ENCODE measurements at places on chromosomes 3 and 15.
A peak's percentile ranks its signal among the peaks of the same experiment; 100 is the strongest.

- no peak for DNase-seq
These were observed 6.9 kb downstream of the NUDT16 start for GRCh38 chr3:131388490-131388799.

DNA sequence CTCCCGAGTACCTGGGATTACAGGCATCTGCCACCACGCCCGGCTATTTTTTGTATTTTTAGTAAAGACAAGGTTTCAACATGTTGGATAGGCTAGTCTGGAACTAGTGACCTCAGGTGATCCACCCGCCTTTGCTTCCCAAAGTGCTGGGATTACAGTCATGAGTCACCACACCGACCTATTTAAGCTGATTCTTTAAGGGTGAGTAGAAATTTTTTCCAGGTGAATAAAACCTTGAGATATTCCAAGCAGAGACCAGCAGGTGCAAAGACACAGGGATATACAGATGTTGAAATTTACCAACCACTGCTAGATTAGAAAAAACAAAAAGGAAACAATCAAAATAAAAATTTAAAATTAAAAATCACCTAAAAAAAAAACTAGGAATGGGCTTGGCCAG is 74.4 kb upstream of the CHRNB4 start:
- no peak for DNase-seq

DNA sequence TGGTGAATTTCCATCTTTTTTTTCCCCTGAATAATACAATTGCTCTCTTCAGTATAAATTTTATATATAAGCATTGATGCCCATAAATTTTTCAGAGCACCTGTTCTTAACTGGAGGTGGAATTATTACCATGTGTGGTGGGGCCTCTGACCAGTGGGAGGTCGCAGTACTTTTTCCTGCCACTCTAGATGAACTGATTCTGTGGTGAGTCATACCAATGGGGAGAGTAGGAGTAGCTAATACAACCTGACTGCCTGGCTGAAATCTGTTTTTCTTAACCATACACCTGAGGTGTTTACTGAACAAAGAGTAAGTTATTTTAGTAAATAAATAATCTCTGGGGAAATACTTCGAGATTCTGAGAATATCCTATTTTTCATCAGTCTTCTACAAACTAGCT is 67.2 kb downstream of the UNC13C start:
- DNase-seq = no peak

DNA sequence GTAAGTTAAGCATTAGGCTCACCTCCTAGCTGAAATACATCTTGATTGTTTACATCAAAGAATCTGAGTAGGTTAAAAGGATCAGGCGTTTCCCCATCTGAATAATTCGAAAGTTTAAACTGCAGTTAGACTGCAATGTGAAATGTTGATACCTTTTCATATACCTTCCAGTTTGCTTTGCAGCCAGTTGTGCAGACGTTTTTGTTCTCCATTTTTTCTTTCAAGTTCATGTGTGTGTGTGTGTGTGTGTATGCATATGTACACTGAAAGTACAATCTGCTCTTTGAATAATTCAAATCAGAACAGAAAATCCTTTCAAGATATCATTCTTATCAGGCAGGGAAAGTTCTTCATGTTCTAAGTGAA is 2.9 kb downstream of the ITPR1 start:
- DNase-seq = no peak

DNA sequence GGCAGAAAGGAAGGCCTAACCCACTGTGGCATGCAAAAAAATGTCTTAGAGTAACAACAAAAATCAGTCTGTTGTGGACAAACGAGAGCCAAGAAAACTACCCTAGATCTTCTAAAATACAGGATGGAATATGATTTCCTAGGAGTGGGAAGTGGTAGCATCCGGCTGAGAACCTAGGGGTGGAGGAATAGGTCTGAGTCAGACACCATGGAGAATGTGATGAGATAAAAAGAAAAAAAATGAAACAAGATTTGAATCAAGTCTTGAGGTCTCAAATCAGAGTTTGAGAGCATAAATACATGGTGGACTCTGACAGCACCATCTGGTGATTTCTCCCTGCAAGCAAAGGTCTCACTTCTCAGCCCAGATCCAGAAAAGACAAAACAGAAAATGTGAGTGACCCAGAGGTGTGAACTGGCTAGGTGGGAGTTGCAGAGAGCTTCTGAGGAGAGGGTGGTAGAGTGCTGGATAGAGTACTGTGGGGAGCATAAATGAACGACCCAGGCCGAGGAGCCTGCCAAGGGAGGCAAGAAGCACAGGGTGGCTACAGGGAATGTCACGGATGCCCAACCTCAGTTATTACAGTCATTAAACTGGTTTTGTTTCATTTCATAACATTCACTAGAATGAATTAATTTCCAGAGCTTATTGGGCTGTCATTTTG is 27.6 kb upstream of the VEPH1 start:
- no peak for DNase-seq

DNA sequence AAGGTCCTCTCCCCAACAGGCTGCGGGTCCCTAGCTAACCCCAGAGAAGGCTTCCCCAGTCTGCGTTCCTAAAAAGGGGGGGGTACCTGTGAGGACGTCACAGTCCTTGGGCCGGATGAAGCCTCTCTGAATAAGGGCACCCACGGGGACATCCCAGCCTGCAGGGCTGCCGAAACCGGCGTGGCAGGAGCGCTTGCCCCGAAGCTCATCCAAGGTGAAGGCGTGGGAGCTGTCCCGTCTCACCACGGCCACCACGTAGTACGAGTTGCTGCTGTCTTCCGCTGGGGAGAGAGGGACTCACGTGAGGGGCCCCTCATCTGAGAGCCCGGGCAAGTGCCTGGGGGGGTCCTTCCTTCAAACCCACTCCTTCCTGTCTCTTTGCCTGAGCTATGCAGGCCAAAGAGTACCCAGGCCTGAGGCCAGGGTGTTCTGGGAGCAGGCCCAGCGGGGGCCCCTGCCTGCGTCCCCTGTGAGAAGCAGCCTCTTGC is 20.0 kb downstream of the MELTF start:
- DNase-seq = no peak

DNA sequence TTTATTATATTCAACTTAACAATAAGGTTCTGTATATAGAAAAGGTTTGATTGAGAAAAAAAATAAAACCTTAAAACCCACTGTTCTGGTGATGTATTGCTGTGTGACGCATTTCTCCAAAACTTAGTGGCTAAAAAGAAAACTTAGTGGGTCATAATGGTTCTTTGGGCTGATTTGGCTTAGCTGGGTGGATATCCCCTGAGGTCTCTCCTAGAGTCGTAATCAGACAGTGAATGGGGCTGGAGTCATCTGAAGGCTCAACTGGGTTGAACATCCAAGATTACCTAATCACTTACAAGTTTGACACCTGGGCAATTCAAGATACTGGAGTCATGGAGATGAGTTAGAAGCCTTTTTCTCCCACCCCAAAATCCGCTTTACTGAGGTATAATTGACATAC is 111.6 kb upstream of the TBL1XR1 start:
- DNase-seq = no peak

- DNase-seq = no peak
These were observed 217.3 kb downstream of the TBC1D2B start for GRCh38 chr15:77860071-77860691.

- DNase-seq = no peak
These were observed 47.2 kb downstream of the CD86 start for GRCh38 chr3:122102191-122102935.

DNA sequence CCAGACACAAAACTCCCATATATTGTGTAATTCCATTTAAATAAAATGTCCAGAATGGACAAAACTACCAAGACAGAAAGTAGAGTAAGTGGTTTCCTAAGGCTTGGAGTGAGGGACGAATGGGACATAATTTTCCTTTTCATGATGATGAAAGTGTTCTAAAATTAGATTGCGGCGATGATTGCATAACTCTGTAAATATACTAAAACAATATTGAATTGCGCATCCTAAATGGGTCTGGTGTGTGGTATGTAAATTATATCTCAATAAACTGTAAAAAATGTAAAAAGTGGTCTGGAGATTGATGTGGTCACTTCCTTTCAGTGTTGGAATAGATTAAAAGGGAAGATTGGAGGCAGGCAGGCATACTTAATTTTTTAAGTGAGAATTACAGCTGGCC is 105.9 kb upstream of the KCNAB1 start:
- DNase-seq = no peak

DNA sequence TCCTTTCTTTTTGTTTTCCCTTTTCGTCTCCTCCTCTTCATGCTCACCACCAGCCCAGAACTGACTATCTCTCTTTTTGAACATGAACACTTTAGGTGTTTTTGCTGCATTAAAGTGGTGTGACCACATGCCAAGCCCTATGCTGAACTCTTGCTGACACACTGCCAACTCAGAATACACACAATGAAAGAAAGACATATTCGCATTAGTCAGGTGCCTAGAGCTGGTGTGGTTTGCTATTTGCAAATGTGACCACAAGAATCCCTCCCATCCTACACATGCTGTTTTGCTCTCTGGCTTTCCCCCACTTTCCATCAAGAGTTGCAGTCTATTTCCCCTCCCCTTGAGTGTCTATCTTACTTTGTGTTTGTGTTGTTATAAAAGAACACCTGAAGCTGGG is 967.8 kb upstream of the CFAP20DC start:
- DNase-seq = no peak

- no peak for DNase-seq
These were observed 254.1 kb downstream of the AGBL1 start for GRCh38 chr15:86333819-86334218.

GRCh38 chr15:26260517-26261133 is 397.5 kb upstream of the ATP10A start:
- no peak for DNase-seq

DNA sequence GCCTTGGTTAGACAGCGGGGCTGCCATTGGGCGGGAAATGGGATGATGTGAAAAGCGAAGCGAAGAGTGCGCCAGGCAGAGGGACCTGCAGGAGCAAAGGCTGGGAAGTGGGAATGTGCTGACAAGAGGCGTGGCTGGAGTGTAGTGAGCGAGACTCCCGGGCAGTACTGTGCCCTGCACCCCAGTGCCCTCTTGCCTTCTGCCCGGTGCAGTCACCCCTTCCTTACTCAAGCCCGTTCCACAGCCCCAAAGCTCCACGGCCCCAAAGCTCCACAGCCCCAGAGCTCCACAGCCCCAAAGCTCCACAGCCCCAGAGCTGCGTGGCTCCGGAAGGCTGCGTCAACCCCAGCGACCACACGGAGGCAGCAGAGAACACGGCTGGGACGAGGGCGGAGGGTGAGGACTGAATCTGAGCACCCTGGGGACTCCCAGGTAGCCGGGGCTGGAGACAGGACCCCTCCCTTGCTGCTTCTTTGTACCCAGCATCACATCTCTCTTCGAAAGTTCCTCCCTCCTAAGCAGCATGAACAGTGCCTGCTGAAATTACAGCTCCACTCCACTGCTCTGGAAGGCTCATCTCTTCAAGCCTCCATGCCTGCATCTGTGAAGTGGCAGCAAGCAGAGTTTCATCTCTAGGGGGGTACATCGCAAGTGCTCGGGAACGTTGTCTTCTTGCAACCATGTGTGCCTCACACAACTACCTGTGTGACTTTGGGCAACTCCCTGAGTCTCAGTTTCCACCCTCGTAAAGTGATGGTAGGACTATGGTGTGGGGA is 108.9 kb downstream of the FBLN2 start:
- DNase-seq = peak; percentile 98

DNA sequence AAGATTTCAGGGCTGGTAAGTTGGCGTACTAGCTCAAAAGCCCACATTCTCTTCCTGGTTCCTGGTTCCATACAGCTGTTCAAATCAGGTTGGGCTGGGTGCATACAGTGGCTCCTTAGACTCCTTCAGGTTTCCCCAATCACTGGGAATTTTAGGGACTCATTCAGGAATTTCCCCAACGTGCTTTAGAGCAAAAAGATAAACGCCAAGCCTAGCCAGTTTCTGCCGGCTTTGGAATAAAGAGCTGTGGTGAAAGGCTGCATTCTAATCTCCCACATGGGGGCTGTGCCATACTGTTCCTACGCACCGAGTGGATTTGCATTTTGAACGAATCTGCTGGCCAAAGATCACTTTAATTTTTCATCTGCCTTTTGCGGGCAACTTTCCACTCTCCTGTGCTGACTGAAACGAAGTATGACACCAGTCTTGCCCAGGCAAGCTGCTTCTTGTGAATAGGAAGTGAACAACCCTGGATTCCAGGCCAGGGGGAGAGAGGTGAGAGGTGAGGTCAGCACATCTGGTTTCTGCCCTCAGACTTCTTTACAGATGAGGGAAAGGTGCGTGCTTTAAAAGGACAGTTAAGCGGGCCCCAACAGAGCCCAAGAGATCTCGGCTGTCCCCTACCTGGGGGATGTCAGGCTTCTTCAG is 184.2 kb upstream of the PDZRN3 start:
- DNase-seq = no peak

GRCh38 chr3:193701953-193702635 is 109.1 kb downstream of the OPA1 start:
- DNase-seq = no peak

GRCh38 chr15:53116169-53116568 is 326.0 kb upstream of the ONECUT1 start:
- DNase-seq = no peak

DNA sequence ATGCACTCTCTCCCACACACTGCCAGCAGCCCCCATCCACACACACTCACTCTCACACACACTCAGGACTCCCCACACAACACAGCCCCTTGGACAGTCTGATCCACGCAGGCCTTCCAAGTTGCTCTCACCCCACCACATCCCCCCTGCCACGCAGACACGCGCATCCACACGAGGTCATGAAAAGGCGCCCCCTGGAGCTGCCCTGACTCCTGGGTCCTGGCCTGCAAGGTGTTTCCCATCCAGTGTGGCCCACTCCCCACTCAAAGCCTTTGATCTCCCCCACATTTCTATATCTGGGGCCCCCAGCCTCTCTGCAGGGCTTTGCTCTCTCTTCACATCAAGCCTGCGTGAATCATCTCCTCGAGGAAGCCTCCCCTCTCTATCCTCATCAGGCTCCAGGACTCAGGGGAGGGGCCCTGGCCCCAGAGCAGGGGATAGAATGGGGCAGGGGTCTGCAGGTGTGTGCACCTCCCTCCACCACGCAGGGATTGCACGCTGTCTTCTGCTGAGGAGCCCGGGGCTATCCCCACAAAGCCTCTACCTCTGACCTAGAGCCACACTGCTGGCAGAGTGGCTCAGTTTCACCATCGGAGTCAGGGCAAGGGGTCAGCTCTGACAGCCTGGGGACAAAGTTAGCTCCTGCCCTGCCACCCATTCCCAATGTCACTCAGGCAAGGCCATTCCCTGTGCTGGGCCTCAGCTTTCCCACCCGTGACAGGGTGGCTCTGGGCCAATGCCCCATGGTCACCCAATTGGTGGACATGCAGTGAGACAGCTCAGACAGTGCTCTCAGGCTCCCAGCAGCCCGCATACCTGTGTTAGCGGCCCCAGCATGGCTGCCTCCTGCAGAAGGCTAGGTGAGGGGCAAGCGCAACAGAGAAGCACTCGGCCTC is 6.4 kb downstream of the MYL3 start:
- DNase-seq = no peak
